NCI-H2081 (cell line): ENCODE measurements at places on chromosomes 12 and 14.

GRCh38 chr12:15253990-15254389 is 32.8 kb upstream of the RERG start:
- DNase-seq = no peak

DNA sequence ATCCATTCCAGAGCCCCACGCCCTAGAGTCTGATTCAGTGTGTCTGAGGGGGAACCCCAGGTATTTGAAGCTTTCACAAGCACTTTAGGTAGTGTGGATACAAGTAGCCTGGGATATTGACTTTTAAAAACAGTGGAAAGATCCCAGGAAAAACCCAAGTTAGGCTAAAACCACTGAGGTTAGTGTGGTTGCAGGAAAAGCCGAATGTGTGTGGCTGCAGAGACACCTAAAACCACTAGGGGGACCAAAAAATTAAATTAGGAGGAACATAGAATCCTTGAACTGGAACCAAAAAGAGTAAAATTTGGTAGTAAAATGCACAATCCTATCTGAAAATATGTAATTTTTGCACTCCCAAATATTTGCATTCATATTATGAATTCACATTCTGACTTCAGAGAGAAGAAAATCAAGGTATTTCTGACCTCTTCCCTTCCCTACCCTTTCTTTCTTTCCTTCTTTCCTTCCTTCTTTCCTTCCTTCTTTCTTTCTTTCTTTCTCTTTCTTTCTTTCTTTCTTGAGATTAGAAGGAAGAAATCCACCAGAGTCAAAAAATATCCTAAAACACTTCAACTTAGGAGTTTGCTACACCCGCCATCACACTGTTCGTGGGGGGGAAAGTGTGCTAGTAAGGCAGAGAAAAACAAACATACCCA is 37.8 kb downstream of the SLCO1A2 start:
- no peak for DNase-seq

DNA sequence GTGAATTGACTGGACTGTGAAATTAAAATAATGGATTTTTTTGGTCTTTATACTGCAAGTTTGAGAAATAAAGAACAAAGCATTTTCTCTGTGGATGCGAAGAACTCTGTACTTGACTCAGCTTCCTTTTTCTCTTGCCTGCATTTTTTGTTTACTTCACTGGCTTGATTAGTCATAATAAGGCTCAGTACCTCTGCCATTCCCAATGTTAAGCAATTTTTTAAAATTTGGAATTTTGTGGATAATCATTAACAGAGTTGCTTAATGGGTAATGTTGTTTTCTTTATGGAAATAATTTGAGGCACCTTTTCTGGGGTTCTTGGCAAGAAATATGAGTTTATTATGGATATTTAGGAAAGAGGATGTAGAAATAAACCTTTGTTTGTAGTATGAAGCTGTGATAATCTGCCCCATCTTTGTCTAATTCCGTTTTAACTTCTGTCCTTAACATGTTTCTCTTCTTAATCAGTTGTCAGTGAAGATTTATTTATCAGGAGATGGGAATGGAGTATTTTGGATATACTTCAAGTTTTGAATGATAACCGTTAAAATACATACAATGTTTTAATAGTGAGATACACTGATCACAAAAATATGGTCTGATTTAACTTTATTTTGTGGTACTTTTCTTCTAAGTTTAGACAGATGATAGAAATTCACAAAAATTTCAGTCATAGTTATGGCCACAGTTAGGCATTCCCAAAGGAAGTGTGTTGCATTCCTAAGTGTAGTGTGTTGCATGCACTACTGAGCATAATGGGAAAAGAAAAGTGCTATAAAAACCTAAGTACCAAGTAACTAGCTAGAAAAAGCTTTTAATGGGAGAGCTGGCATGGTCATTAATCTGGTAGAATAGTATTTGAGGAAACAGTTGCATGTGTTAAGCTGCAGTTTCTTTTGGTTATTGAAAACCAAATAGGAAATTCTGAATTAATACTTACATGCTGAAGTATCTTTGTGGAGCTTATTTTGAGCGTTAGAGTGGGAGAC is 27.7 kb downstream of the WNK1 start:
- DNase-seq = no peak

DNA sequence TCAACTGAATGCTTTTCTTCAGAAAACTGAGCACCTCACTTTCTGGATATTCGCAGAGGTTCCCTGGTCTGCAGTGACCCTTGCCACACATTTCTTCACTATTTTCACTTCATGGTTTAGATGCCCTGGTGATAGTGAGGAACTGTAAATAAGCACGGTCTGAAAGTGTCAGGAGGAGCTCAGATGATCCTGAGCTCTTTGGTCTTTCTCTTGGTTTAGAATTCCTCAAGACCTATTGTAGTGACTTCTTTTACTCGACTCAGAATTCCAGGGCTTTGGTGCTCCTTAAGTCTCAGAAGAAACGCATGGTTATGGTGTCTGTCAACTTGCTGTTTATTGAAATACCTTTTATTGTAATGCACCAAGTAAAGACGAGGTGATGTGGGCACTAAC is 84.0 kb downstream of the SAMD4A start:
- DNase-seq = no peak

DNA sequence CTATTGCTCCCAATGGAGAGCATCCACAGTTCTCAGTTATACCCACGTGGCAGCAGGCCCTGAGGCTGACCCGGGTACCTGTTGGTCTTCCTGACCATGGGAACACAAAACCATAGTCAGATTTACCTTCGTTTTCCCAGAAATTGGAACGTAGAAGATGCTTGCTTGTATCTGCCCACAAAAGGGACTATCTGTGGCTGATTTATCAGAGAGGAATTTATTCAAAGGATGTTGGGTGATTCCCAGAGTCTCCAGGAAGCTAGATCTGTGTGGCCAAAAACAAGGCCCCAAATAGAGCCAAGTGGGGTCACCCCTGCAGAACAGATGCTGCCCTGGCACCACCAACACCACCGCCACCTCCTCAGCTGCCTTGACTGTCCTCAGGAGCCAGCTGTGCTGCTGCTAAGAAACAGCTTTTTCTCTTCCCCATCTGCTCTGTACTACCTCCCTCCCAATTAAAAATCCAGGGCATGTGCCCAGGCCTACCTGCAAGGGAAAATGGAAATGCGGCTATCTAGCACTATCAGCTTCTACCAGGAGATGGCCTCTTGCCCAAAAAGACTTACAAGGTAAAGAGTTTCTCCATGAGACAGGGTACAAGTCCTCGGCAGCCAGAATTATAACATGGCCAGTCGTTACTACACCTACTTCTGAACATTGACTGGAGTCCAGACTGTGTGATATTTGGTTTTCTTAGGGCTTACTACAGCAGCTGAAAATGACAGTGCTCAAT is 128.6 kb upstream of the PLEKHG7 start:
- DNase-seq = peak; percentile 24

DNA sequence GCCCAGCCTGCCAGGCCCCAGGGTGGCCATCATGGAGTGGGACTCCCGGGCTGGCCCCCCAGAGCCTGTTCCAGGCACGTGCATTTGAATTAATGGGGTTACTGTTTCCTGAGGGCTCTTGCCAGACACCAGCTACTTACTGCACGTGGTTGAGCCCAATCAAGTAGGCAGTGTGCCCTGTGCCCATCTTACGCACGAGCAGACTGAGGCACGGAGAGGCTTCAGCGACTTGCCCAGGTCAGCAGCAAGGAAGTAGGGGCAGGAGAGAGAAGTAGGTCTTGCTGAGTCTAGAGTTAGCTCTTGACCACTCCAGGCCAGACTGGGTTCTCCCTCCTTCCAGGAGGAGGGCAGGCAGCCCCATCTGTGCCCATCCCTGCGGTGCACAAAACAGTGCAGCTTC is 67.7 kb downstream of the DIO3 start:
- DNase-seq = no peak
